ENCODE measurements at places on chromosomes 1 and 21.

GRCh38 chr1:214338212-214338611 is 57.3 kb downstream of the SMYD2 start:
- no peak for DNase-seq

- DNase-seq, result no peak
These were observed 68.2 kb downstream of the IGSF21 start for GRCh38 chr1:18175530-18176377.

- DNase-seq, result no peak
These were observed 15.4 kb downstream of the CTH start for GRCh38 chr1:70426154-70427131.

DNA sequence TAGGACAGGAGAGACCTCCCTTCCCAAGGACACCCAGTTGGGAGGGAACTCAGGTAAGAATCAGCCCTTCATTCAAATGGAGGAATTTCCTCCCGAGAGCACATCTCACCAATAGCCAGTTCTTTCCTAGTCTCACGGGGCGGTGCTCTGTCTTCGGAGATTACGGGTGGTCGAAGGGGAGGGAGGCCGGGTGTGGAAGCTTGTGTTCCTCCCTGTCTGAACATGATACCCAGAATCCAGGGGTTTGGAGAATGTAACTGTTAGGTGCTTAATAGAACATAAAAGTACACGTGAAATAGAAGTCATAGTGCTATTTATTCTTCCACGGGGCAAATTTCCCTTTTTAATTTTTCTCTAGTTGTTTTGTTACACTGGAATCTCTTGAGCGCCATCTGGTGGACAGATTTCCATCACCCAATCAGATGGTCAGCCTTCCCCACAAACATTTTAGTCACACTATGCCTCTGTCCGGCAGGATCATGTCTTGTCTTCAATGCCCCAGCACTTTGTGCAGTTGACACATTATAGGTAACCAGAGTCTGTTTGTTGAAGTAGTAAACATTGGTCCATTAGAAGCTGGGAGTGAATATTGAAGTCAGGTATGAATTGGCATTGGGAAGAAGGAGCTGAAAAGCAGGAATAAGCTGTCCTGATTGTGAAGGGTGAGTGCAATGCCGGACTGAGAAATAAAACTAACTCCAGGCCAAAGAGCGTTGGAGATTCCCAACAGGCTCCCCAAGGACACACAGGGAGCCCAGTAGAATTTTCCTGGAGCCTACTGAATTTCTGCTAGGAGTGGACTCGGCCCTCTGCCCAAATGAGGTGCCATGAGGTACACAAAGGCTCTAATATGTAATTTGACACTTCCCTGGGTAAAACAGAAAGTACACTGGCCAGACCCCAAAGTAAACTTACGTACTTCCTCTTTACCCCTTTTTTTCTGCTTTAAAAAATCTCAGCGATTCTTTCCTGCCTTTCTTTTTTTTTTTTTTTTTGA is 27.6 kb upstream of the ZNF697 start:
- DNase-seq, result peak; percentile 70

- DNase-seq, result peak; percentile 12
These were observed 48.3 kb upstream of the C1orf146 start for GRCh38 chr1:92169214-92170005.

- no peak for DNase-seq
These were observed 192.6 kb downstream of the NFIA start for GRCh38 chr1:61274939-61275338.

DNA sequence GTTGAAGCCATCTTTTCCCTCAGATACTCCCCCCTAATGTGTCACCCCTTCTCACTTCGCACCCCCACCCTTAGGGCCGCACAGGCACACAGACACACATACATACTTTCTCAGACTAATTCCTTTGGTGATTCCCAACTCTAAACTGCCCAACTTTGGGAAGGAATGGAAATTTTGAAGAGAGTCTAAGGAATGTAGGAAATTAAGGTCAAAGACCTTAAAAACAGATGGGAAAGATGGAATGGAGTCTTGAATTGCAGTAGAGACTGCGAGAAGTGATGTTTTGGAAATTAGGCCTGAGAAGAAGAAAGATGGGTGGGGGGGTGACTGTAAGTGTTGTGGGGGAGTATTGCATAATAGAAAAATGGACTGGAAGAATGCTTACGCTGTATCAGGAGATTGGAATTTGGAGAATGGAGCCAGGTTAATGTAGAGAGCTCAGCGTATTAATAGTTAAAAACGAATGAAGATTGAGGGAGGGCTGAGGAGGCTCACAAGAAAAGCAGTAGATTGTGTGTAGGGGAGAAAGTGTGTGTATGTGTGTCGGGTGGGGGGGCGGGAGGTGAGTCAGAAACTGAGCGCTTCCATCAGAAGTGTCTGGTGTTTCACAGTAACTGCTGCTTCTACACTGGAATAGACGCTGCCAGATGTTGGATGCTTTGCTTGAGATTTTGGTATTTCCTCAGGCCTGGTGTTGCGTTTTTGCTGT is 1.7 kb downstream of the PIP5K1A start:
- no peak for DNase-seq

DNA sequence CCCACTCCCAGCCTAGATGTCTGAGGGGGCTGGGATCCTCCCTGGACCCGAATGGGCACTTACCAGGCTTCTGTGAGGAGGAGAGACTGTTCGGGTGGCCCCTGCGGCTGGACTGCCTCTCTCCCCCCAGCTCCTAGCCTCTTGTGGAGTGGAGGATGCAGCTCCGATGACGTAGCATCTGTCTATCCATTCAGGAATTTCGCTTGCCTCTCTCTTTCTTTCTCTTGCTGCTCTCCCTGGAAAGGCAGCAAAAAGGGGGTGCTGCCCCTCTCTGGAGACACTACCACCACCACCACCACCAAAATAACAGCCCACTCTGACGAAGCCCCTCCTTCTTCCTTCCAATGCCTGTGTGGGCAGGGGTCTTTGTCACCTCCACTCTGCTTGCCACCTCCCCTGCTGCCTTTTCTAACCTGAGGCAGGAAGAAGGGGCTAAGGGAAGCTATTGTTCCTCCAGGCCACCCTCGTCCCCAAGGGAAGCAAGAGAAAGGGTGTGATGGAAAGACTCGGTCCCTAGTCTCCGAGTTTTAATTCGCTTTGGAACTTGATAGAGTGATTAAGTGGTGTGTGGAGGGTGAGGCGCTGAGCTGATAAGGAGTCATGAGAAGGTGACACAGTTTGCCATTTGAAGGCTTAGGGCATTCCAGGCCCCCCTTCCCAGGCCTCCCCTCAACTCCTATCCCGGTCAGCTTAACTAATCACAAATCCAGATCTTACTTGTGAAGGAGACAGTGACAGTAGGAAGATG is 60.5 kb downstream of the RHBG start:
- DNase-seq, result no peak

DNA sequence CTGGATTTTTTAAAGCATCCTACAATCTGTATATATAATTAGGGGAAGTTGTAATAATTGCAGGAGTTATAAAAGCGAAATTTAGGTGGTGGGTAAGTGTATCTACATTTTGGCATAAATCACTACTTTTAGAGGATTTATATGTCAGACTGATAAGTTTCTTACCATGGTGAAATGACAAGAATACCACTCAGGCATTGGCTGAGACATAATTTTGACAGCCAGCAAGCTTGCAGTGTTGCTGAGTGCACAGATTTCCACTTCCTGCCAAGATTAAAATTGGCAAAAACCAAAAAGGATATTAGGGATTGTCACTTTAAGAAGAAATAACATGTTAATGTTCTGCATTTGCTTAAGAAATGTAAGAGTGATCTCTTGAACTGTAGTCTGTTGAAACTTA is 28.2 kb downstream of the NFIA start:
- no peak for DNase-seq

DNA sequence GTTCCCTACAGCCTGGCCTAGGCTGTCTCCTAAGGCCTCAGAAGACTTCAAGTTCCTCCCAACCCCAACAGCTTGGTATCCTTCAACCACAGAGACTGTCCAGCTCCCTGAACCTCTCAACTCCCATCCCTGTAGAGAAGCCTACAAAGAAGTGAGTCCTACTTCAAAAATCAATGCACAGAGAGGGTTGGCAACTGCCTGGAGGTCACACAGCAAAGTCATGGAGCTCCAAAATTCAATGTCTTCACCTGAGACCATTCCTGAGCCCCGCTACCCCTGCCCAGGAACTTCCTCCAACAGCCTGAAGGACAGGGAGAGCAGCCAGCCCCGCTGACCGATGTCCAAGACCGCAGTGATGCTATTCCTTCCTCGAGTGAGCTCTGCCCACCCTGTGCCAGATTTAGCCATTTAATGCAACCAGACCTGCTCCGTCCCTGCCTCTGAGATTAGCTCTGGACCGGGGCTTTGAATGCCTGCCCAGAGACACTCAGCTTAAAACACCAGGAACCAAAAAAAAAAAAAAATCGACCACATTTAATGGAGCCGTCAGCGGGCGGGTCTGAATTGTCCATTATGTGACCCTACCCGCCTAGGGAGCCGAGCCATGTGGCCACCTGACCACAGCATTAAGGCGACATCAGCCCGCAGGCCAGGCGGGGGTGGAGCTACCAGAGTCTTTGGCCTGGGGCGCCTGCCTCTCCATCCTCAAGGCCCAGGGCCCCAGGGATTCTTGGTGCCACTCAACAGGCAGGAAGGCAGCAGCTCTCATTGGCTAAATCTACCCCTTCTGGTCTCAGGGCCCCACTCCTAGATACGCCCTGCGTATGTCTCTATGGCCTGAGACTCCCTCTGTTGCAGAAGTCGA is 148.6 kb downstream of the SYF2 start:
- DNase-seq, result no peak

DNA sequence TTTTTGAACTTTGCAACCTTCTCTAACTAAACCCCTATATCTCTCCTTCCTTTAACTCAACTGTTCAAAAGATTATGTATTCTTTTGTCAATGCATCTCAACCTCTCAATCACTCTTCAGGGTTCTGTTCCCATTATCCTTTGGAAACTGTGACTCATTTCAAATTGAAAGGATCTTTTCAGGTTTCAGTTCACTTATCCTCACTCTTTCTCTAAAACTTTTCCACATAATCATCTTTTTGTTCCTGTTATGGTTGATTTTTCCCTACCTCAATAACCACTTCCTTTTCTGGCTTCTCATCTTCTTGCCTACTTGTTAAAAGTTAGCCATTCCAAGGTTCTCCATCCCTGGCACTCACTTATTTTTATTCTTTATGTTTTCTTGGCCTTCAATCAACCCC is 56.2 kb upstream of the NUF2 start:
- no peak for DNase-seq

DNA sequence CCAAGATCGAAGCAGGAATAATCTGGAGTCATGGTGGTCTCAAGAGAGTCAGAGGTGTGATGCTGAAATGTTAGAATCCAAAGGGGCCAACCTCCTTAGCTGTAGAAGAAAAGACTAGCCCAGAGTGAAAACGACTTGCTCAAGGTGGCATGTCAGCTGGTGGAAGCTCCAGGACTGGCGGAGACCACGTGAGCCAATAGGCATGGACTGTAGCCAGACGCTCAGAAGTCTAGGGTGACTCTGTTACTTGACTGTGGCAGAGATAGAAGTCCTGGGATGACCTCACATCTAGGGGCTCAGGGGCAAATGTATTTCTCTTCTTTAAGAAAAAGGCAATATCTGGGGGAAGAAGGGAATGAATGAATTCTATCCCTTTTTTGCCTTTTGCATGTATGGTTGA is 267.4 kb downstream of the ATG4C start:
- no peak for DNase-seq

GRCh38 chr1:912740-913301 is 10.9 kb upstream of the SAMD11 start:
- no peak for DNase-seq

DNA sequence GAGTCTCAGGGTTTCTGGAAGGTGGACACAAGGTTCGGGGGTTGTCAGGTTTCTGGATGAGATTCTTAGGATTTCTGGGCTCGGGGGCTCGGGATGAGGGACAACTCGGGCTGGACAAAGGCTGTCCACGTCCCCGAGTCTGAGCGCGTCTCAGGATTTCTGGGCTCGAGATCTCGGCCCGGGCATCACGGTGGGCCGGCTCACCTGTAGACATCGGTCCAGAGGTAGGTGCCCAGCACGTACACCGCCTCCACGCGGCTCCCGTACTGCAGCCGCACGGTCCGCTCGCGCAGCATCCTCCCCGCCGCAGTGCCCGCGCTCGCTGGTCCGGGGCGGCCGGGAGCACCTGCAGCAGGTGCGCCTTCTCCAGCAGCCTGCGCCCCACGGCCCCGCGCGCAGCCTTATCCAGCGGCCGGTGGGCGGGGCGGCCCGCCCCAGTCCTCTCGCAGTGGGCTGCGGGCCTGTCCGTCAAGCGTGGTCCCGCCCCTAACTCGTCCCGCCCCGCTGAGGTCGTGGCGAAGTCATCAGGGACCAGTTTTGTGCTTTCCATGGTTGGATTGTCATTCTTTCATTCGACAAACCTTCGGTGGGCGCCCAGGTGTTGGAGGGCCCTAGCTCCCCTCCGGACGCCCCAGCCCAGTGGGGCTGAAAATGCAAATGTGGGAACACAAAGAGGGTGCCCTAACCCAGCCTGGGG is at the start of gene PADI2:
PADI2 (minus strand) TSS at position 376 of the 697 bp plus-strand sequence; CDS start at position 296, 80 bp downstream.
- peak; percentile 84 for DNase-seq

- DNase-seq, result no peak
These were observed 15.3 kb downstream of the SYF2 start for GRCh38 chr1:25217015-25217414.

DNA sequence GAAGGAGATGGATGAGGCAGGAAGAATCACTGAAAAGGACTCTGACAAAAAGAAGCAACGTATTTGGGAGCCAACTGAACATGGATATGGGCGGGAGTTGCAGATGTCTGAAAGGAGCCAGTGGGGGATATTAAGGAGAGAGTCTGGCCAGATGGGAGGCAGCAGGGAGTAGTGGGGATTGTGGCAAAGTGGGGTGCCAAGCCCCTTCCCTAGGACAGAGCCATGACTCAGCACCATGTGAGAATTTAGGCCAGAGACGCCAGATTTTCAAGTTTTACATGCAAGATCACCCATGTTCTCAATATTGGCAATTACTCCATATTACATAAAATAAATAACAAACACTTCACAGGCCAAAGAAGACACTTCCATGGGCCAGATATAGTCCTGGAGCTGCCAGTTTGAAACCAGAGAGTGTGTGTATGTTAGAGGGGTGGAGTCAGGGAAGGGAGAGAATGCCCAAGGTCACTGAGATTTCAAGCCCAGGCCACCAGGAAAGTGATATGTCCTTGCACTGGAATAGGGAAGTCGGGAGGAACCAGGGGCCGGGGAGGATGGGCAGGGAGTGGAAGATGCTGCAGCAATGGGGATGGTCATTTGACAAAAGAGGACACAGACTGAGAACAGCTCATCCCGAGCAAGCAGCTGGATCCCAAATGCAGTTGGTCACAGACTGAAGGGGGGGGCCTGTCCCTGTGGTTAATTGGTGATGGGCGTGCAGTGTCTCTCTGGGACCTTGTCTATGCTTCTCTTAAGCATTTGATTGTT is 23.5 kb downstream of the TMEM51 start:
- no peak for DNase-seq

DNA sequence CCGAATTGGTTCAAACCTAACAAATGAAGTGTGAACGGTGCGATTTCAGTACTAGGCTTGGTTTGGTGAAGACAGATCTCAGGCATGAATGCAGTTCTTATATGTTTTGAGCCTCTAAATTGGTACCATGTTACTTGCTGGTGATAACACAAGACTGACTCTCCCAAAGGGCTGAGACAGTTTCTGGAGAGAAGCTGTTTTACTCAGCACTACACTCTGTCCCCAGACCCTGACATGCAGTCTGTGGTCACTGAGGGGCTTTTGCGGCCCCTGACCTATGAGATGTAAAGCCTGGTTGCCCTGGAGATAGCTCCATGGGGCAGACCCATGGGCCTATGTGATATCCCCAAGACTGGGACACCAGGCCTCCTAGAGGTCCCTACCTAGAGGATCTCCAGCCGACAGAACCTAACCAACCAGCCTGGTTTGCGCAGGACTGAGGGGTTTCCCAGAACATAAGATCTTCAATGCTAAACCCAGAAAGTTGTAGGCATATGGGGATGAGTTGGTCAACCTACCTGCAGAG is 19.4 kb upstream of the FOXE3 start:
- DNase-seq, result no peak
